ENCODE measurements at places on chromosomes 16 and 17.

DNA sequence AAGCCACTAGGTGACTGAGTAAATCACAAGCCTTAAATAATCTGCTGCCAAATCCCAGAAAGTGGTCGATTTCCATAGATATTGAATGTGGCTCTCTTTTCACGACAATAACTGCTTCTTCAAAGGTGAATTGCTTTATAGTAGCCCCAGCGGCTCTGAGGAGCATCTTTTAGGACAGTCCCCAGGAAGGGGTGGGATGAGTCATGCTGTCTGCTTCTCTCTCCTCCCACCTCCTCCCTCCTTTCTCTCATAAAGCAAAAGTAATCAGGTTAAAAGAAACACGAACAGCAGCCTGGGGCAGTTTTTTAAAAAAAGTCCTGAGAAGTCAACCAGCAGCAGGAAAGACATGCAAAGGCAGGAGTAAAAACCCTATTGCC lies 1.8 kb downstream of the KIAA0513 start:
- DNase-seq: peak; percentile 51

- DNase-seq: no peak
Observed at GRCh38 chr17:35977509-35977908, 3.8 kb downstream of the CCL16 start.

- DNase-seq: no peak
Observed at GRCh38 chr17:4220655-4221054, 43.1 kb downstream of the ANKFY1 start.

DNA sequence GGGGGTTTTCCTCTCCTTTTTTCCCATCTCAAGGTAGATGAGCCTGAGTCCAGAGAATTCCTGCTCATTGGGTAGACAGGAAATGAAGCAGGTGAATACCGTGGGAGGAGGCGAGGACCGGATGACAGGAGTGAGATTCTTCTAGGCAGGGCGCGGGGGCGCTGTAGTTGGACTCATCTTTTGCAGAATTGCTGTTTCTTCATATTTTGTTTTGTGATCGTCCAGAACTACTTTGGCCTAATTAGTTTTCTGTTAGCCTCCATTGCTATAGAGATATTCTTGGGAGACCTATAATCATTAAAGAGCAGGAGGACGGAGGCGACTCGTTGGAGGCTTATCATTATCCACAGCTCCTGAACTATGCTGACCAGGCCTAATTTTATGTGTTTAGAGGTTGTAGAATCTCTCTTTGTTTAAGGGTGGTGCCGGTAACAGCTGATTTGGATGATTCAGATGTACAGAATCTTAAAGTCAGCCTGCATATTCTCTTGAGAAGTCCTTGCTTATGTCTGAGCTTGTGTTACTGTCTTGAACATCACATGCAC lies 650 bp downstream of the ATP6V0A1 start:
- no peak for DNase-seq

DNA sequence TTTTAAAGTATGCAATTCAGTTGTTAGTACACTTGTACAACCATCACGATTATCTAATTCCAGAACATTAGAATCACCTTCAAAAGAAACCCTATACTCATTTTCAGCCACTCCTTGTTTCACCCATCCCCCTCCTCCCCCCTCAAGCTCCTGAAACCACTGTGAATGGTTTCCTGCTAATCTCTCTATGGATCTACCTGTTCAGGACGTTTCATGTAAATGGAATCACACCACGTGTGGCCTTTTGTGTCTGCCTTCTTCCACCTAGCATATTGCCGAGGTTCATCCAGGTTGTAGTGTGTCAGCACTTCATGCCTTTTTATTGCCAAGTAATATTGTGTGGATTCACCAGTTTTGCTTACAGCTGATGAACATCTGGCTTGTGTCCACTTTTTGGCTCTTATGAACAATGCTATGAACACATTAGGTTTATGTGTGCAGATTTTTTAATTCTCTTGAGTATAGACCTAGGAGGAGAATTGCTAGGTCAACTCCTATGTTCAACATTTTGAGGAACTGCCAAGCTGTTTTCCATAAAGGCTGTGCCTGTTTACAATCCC lies 17.8 kb downstream of the EIF4A3 start:
- DNase-seq: no peak

Data from stimulated activated CD8-positive, alpha-beta memory T cell treated with anti-CD3 and anti-CD28 coated beads, Interleukin-7, amount 100 ng/mL, for 4 hours (primary cell).